Fibroblast of skin of left quadriceps (primary cell): ENCODE measurements at places on chromosomes 11 and 22.

DNA sequence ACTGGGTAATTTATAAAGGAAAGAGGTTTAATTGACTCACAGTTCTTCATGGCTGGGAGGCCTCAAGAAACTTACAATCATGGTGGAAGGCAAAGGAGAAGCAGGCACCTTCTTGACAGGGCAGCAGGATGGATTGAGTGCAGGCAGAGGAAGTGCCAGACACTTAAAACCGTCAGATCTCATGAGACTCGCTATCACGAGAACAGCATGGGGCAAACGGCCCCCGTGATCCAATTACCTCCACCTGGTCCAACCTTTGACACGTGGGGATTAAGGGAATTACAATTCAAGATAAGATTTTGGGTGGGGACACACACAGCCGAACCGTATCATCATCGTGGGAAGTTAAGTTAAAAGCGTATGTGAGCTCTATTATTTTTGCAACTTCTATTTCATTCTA is 71.4 kb upstream of the SYN3 start:
- DNase-seq: no peak

GRCh38 chr11:82873919-82874333 is 26.3 kb downstream of the PRCP start:
- no peak for DNase-seq

DNA sequence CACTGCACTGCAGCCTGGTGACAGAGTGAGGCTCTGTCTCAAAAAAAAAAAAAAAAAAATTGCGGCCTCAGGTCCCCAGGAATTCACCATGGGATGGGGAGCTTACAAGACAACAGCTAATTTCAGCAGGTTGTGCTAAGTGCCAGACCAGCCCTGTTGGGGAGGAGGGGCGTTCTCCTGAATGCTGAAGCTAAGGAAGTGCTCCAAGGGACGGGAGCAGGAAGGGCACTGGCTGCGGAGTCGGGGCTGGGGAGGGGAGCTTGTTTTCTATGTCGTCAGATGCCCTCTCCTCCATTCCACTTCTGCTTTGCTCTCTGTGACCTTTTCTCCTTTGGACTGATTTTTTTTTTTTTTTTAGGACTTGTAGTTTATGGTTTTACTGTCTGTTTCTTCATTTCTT is 4.5 kb downstream of the ADAMTS15 start:
- DNase-seq: no peak

GRCh38 chr11:76216536-76217325 is 10.4 kb upstream of the WNT11 start:
- no peak for DNase-seq

DNA sequence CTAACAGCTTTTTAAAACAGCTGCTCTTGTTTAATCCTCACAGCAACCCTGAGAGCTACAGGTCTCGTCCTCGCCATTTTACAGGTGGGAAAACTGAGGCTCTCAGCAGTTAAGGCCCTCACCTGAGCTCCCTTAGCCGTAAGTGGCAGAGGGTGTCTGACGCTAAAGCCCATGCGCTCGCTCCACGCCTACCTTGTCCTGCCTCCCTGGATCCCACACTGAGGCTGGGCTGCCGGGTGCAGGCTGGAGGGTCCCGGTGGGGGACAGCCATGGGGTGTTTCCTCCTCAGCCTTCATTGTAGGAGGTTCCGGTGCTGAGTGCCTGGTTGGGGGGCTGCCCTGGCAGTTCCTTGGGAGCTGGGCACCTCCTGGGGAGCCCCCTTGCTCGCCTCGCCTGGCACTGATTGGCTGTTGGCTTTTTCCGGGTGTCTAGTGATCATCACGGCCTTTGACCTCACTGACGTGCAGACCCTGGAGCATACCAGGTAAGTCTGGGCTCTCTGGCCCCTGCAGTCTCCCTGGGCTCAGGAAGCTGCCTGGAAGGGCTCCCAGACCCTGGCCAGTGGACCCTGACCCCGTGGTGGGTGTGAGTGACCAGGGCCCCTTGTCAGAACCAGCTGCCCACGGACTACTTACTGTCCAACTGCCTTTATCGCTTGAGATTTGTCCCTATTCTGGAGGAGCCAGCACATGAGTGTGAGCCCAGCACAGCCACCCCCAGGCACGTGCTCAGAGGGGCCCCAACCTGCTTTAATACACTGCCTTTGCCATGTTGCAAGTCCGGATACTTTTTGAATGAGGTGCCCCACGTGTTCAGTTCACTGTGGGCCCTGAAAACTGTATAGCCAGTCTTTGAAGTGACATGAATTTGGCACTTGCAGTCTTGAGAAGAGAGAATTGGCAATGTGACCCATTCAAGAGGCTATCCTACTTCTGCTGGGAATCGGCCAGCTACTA is 12.6 kb downstream of the RAB36 start:
- DNase-seq: no peak

DNA sequence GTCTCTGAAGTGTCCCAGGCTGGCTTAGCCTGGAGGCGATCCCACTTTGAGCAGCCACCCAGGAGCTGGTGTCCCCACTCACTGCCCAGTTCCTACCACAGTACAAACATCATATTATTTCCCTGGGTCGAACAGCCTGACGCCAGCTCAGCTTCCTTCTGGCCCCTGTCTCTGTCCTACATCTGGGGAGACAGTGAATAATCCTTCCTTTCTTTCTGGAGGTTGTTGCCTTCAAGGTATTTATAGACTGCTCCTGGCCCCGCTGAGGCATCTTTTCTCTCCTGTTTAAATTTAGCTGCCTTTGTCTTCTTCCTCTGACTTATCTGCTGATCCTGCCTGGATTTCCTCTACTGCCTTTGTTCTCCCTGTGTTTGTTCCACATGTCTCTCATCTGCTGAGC is 56.8 kb upstream of the LRRC55 start:
- DNase-seq: no peak

DNA sequence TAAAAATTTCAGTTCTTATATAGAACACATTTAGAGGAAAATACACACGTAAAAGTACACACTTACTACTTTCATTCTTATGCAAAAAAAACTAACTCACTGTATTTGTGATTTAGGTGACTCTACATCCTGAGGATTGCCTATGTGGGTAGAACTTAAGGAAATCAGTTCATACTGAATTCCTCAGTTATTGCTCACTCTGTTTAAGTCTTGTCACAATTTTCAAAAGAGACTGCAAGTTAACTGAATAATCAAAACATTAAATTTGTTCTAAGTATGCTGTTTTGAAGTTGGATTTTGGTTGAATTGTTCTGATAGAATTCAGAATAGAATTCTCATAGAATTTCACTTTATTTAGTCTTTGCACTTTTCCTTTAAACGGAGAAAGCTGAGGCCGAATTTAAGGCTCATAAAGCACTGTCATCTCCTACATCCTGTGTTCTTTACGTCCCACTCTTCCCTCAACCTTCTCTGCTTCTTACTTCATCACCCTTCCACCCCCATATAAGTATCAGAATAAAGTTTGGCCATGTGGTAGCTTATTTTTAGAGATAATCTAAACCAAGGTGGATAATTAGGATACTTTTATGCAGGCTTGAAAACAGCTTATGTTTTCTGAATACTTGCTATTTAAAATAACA is 59.8 kb downstream of the APOL5 start:
- DNase-seq: peak; percentile 56

DNA sequence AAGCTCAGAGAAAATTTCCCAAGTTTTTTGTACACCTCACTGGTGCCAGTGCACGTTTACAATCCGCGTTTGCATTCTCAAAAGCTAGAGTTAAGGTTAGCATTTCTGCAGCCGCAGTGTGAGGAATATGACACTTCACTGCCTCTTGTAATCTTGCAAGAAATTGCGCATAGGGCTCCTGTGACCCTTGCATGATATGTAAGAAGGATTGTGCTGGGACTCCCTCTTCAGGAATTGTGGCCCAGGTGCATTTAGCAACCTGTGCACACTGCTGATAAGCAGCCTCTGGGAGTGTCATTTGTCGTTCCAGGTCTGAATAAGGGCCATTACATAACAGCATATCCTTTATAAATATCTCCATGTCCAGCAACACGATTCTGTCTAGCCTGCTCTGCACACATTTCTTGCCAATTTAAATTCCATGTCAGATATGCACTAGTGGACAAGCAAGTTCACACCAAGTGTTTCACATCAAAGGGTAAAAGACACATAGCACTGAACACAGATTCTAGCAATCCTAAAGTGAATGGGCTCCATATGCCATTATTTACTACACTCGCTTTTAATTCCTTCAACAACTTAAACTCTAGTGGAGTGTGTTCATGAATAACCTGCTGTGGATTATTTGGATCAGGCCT is 69.2 kb upstream of the INCENP start:
- DNase-seq: peak; percentile 23

DNA sequence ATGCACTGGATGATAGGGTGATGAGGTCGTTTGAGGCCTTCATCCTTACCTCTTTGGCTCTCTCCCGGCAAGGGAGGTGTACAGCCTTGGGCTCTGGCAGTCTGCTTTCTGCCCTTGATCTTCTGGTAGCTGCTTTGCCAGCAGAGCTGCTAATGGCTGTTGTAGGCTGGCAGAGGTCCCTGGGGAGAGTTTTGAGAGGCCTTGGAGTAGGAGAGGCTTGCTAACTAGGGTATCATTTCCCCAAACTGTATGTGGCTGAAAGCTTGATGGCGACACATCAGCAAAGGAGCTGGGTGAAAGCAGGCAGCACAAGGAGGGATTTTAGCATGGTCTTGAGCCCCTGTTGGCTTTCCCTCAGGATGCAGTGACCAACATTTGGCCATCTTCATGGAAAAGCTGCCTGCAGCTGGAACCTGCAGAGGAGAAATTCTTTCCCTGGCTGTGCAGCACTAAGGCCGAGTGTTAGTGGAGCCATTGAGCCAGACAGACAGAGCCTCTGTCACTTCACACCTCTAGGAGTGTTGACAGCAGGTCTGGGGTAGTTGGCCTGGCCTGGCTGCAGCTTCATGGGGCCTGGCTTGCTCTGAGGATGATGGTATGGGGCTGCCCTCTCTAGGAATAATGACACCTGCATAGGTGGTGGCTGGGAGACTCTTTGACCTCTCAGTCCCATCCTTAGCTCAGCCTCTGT is 3.5 kb upstream of the AMPD3 start:
- no peak for DNase-seq

DNA sequence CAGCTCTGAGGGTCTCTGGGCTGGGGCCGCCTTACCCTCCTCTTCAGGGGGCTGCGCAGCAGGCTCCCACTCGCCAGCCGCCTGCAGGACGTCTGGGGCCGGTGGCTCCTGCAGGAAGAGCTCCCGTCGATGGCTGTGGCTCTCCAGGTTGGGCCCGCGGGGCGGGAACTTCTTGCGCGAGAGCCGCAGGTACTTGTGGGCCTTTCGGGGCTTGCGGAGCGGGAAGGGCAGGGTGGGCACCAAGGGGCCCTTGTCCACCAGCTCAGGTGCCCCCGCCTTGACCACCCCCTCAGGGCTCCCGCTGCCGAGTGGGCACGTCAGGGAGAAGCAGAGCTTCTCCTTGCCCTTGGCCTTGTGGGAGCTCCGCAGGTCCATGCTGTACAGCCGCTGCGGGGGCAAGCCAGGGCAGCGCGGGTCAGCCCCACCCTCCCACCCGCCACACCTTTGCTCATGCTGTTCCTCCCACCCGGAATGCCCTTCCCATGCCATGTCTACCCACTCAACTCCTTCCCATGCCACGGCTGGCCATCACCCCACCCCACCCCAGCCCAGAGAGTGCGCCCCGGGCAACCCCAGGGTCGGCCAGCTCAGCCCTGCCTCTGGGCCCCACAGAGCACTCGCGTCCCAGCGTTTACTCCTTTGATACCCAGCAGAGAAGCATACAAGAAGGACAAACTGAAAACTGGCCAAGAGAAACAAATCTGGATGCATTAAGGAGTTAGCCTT is 18.0 kb downstream of the CBX7 start:
- DNase-seq: no peak

- DNase-seq: no peak
These were observed 388 bp downstream of the TMEM121B start for GRCh38 chr22:17120711-17121232.

DNA sequence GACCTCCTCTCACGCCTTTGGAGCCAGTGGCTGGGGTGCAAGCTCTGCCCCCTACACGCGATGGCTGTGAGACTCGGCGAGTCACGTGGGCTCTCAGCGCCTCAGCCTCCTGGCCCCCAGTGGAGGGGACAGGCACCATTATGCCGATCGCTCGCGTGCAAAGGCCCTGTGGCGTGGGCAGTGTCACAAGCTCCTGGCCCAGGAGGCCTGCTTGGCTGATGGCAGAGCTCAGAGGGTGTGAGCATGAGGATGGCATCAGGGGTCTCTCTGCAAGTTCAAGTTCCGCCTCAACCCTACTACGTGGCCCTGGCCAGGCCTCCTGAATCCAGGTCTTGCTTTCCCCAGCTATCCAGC is 90.8 kb upstream of the KCNQ1OT1 start:
- no peak for DNase-seq
